ENCODE measurements at places on chromosomes 1 and 21. TPM values are rescaled to one million over a fixed set of nuclear protein-coding genes. Genes with fewer than 3 reads are reported as not detected.

The SIK1 gene
- 0.52 TPM for total RNA-seq

The KRTAP19-1 gene
- not detected for total RNA-seq

The ZNF683 gene
- total RNA-seq = not detected

The CFHR1 gene
- not detected for total RNA-seq

The ETV3L gene
- not detected for total RNA-seq

The KNCN gene
- total RNA-seq = not detected

DNA sequence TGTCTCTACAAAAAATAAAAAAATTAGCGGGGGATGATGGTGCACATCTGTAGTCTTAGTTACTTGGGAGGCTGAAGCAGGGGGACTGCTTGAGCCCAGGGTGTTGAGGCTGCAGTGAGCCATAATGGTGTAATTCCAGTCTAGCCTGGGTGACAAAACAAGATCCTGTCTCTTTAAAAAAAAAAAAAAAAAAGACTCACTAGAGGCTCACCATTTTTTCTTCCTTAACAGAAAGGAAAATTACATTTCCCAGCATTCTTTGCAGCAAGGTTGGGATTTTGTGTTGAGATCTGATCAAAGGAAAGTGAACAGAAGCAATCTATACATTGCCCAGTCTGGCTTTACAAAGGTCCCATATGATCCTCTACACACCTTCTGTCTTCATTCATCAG is 21.5 kb downstream of the GFI1 start:
- no peak for DNase-seq

DNA sequence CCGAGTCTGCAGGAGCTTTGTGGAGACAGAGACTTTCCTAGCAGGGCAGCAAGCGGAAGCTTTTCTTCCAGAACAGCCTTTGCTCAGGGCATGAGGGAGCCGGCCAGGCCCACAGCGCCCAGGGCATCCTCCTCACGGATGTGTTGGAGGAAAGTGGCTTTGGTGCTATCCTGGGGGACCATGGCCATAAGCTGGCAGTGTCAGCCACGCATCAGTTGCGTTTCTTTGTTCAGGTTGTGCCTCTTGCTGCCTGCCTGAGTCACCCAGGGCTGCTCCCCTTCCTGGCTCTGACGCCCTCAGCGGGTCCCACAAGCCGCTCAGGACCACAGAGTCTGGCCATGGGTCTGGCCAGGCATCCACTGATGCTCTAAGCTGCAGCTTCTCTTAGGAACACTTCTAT is 39.6 kb upstream of the PRSS38 start:
- no peak for DNase-seq
